ENCODE measurements at places on chromosomes 13 and 19.

- DNase-seq: peak; percentile 65
Measured at GRCh38 chr19:13051557-13052165, 51.0 kb downstream of the LYL1 start.

- DNase-seq: no peak
Measured at GRCh38 chr13:43285933-43286597, 262.7 kb downstream of the DNAJC15 start.

GRCh38 chr13:106814463-106814862, 246.5 kb upstream of the ARGLU1 start:
- no peak for DNase-seq

DNA sequence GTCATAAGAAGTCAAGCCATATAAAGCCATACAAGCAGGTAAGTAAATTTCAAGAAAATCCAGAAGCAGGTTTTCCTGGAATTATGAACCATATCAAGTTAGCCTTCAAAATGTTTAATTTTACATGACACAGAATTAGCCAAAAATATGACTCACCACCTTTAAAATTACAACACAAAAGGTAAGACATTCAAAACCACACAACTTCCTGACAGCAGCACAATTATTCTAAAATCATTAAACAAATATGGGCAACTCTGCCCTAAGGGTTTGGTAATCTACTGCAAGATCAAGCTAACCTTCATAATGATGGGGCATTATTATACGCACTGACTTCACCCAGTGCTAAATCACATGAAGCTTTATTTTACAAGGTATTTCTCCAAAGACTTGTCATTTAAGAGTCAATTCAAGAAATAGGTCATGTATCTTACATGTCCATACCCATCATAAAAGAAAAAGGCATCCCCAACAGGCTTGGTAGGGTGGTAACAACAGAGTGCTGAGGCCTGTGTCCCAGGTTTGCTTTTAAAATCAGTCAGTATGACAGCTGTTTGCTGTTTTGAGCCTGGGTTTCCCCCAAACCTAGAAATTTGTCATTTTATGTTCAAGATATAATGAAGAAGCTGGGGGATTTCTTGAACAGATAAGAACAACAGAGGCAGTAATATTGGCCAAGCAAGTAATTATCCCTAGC, 15.2 kb downstream of the RCBTB1 start:
- no peak for DNase-seq

DNA sequence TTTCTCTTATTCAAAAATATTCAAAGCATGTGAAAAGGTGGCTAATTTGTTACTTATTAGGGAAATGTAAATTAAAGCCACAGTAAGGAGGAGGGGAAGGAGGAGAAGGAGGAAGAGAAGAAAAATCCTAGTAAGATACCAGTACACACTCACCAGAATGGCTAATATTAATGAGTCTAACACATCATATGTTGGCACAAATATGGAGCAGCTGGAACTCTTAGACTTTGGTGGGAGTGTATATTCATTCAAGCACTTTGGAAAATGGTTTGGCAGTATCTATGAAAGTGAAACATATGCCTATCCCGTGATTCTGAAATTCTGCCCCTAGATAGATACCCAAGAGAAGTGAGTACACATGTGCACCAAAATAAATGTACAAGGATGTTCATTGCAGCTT, 38.1 kb upstream of the RGCC start:
- no peak for DNase-seq

GRCh38 chr13:110266431-110266809, 40.5 kb downstream of the COL4A1 start:
- DNase-seq: no peak

GRCh38 chr13:95243207-95243606, 58.0 kb downstream of the ABCC4 start:
- DNase-seq: no peak

- DNase-seq: no peak
Measured at GRCh38 chr13:83884141-83884540, 1.9 kb upstream of the SLITRK1 start.

DNA sequence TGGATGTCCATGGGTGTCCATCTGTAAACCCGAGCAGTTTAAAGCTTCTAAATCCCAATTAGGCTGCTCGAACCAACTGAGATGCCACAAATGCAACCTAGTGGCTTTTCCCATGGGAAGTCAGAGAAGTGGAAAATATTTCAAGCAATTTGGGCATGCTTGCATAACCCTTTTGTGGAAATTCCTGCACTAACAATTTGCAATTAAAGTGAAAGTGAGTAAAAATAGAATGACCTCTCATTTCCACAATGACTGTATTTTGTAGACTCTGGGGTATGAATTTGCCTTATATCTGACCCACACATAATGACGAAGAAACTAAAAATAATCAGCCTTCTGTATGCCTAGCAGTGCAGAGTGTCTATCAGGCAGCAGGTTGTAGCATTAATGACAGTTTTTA, 91.8 kb upstream of the TSC22D1 start:
- DNase-seq: no peak

- DNase-seq: no peak
Measured at GRCh38 chr13:49998714-49999624, 2.1 kb downstream of the TRIM13 start.

DNA sequence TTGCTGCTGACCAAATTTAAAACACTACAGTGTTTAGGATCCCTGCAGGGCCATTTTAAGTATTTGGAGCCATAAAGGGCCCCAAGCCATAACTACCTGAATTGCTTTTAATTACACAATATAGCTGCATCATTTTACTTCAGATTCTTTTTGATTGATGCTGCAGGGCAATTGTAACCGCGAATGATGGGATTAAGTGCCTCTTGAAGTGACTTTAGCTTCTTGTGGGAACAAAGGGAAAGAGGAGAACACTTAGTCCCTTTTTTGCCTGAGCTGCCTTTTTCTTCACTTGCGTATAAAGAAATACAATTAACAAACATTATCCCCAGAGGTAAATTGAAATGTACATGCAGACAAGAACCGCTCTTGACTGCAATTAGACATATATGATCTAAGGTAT, 228.5 kb downstream of the ZIC5 start:
- no peak for DNase-seq

GRCh38 chr13:29846475-29847256, 3.8 kb downstream of the UBL3 start:
- no peak for DNase-seq
